ENCODE measurements at places on chromosomes 3 and 15.

DNA sequence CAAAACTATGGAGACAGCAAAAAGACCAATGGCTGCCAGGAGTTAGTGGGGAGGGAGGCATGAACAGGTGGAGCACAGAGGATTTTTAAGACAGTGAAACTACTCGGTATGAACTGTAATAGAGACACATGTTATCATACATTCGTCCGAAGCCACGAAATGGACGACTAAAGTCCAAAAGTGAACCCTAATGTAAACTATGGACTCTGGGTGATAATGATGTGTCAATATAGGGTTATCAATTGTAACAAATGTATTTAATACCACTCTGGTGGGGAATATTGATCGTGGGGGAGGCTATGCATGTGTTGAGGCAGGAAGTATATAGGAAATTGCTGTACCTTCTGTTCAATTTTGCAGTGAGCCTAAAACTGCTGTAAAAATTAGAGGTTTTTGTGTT lies 107.0 kb downstream of the CPN2 start:
- DNase-seq = no peak

DNA sequence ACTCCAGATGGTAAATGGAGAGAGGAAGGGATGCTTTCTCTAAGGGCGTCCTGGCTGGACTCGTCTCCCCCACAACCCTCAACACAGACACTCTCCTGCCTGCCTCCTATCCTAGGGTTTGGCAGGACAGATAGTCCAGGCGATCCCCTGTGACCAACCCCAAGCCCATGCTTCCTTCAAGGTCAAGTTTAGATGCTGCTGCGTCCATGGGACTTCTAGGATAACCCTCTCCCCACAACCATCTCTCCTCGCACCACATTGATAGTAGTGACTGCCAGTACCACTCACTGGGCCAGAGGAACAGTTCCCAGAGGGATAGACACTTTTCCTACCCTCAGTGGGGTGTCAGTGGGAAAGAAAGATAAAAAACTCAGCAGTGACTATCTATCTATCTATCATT lies 166.0 kb downstream of the ABHD5 start:
- DNase-seq = no peak

DNA sequence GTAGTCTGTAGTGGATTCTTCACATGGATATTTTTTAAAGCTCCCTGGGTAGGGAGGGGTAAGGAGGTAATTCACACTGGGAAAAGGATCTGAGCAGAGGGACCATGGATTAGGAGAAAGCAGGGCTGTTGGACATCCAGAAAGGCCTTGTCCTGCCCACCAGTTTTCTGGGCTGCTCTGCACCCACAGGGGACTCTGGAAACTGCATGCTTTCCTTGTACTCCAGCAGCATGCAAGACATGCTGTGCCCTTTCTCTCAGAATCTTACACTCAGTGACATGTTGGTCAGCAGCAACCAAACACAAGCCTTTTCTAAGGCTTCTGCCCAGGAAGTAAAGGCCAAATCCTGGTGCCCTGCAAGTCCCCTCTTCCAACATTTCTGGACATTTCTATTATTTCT lies 2.5 kb upstream of the FBN1 start:
- DNase-seq = no peak

DNA sequence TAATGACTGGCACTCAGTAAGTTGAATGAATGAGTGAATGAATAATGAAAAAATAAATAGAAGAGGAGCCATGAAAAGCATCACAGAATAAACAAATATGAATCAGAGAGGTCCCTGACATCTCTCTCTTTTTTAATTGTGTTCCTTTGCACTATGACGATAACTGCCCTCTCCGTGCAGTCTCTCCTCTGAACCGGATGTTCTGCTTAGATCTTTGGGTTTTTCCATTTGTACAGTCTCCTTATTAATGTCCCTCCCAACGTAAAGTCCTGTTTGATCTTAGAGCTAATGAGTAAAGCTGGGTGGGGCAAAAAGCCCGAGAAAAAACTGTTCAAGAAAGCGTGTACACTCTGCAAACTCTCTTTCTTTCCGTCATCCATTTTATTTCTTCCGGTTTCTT lies 28.3 kb upstream of the BHLHE40 start:
- no peak for DNase-seq

DNA sequence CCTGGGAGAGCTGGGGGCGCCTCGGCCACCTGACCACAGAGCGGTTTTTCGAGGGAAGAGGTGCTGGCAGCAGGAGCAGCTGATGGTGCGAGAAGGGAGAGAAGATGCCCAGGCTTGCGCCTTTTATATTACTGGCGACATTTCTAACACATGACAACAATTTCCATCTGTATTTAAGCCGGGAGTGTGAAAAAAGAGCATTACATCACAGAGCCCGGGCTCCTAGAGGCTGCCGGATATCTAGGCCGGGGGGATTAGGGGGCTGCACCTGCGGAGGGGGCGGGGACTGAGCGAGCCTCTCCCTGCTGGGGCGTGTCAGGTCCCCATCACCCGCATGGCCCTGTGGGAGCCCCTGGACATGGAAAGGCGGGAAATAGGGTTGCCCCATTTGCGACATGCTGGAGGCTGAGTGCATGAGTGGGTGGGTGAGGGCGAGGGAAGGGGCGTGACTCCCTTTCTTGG lies 440.7 kb downstream of the MAGI1 start:
- no peak for DNase-seq

DNA sequence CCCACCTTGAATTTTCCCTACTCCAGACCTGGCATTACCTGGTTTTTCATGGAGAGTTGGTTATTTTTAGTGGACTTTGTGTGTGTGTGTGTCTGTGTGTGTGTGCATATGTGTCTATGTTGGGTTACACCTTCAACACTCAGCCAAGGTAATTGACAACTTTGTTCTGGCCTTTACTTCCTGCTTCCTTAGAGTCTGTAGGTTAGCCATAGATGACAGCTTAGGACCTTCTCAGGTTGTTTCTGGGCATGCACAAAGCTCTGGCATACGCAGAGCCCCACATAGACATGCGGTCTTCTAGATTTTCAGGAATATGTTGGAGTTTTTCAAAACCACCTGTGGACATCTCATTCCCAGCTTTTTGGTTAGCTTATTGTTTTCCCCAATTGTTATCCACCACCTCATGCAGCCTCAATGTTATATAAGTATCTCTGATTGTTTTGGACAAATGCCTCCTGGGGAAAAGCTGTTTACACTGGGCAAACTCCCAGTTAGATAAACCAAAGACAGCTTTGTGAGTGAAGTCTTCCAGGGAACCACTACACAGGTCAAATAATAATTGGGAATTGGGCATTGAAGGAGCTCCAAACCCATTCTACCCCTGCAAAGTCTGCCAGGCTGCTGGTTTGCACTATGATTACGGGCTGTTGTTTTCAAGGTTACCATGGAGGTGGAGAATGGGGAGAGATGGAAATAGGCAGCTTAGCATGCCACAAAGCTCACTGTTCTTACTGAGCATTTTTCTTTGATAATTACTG lies 201.2 kb downstream of the ADAMTSL3 start:
- no peak for DNase-seq

GRCh38 chr3:95424279-95424678 lies 1361.4 kb downstream of the NSUN3 start:
- no peak for DNase-seq

- DNase-seq = no peak
Measured at GRCh38 chr3:11989383-11990038, 14.7 kb upstream of the SYN2 start.

GRCh38 chr3:124496061-124496460 lies 234.2 kb upstream of the UMPS start:
- no peak for DNase-seq

- no peak for DNase-seq
Measured at GRCh38 chr3:173762501-173762900, 365.0 kb downstream of the NLGN1 start.

DNA sequence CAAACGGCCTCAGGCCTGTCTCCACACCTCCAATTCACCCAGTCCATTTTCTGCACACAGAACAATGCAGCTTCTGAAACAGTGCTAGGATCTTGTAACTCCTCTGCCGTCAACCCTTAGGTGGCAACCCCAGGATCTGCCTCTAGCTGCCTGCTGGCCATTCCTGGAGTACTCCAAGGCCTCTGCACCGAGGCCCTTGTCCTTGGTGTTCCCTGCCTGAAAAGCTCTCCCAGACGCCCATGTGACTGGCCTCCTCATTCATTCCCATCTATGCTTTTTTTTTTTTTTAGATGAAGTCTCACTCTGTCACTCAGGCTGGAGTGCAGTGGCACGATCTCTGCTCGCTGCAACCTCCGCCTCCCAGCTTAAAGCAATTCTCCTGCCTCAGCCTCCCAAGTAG lies 18.3 kb downstream of the RAB43 start:
- DNase-seq = no peak

- no peak for DNase-seq
Measured at GRCh38 chr3:44128057-44128775, 113.5 kb upstream of the TOPAZ1 start.

DNA sequence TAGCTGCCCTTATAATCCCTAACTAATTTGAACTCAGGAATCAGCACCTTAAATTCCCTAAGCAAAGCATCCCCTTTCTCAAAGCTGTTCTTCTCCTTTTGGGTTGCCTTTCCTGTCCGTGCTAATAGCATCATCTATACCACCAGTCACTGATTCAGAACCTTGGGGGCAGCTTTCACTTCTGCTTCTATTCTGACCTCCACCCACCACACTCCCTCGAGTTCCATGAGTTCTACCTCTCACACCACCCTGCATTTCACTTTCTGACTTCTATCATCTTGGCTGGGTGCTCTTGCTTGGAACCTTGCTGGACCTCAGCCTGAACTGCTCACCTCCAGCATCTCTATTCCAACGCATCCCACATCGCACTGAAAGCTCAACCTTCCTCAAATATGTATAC lies 55.4 kb upstream of the KCNMB2 start:
- DNase-seq = no peak

DNA sequence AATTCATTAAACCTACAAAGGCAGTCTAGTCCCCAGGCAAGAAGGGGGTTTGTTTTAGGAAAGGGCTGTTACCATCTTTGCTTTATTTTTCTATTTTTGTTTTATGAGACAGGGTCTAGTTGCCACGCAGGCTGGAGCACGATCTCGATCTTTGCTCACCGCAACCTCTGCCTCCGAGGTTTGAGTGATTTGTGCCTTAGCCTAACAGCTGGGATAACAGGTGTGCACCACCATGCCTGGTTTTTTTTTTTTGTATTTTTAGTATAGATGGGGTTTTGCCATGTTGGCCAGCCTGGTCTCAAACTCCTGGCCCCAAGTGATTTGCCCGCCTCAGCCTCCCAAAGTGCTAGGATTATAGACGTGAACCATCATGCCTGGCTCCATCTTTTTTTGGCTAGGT lies 4.9 kb downstream of the HIGD1A start:
- no peak for DNase-seq

GRCh38 chr3:134340362-134340981 lies 33.8 kb downstream of the AMOTL2 start:
- DNase-seq = no peak

DNA sequence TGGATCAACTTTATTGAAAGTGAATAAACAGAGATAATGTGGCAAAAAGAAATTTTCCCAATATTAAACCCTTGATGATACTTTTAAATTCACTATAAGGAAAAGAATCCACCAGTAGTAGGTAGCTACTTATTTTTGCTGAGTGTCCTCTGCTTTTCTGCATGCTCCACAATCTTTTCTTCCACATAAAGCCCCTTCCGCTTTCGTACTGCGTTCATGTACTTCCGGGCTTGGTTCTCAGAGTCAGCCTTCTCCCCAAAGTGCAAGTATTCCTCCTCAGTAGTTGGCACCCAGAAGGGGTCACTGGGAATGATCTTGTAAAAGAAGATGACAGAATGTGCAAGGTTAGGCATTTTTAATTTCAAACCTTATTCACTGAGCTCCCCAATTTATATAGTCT lies 84.4 kb upstream of the MEX3B start:
- no peak for DNase-seq

GRCh38 chr3:114789803-114790202 lies 357.3 kb downstream of the ZBTB20 start:
- no peak for DNase-seq

DNA sequence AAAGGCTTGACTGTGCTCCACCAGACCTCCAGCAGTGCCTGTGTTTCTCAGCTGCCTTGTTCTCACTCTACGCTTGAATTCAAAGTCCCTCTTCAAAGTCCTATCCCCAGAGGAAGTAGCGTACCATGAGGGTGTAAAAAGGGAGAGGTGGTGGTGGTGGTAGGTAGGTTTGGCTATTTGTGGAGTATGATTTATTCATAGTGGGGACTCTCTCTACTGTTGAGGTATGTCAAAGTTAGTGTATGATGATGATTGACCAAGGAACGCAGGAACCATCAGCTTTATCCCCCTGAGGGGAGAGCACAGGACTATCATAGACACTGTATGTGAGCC lies 137.9 kb downstream of the GHSR start:
- no peak for DNase-seq

DNA sequence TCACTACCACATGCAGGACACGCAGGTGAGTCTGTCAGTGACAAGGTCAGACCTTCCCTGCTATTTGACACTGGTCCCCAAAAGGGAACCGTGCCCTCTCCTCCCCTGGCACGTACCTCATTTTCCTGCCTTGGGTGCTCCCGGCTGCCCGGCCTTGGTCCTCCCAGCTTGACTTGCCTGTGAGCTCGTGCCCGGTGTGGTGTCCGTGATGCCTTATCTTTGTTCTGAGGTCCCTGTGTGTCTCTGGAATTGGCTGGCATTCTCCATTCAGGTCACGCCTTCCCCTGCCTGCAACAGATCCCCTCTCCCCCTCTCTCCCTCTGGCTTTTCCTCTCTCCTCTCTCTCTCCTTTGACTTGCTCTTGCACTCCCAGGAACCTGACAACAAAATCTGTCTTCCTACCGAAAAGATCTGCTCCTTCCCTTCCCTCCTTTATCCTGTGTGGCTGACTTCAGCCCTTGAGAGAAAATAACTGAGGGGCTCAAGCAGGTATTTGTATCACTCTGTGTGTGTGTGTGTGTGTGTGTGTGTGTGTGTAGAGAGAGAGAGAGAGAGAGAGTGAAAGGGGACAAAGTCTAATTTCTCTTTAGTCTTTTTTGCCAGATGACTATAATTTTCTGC lies at the start of gene MASP1:
Gene MASP1, minus strand, starts transcription at position 226 of the 621 bp plus-strand sequence. Its CDS starts 105 bp downstream, at position 121.
- no peak for DNase-seq

- no peak for DNase-seq
Measured at GRCh38 chr3:74267588-74268184, 346.8 kb downstream of the CNTN3 start.

DNA sequence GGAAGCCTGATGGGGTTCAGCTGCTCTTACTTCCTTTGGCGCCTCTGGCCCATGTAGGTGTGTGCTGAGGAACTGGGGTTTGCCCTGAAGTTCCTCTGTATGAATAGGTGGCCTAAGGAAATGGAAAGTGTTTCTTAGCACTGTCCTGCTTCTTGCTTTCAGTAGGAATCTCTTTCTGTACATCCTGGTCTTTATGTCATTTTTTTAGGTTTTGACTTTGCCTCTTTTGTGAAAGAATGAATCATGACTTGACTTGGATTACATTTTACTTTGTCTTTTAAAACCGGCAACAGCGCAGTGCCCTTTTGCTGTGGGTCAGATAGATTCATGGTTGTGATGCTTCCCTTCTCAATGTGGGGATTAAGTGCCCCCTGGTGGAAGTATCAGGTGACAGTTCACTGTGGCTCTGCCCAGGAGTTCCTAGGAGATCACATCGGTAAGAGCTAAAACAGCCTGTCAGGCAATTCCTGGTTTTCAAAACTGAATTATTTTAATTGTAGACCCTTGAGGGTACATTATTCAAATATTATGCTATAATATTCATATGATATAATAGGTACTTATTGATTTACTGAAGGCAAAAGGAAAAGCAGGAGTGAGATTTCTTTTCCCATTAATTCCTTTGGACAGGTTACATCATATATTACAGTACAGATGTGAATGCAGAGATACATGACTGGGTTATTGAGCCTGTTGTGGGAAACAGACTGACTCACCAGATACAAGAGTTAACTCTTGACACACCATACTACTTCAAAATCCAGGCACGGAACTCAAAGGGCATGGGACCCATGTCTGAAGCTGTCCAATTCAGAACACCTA lies 95.4 kb downstream of the HCN4 start:
- peak; percentile 0 for DNase-seq

Measured in stimulated activated CD4-positive, alpha-beta T cell treated with anti-CD3 and anti-CD28 coated beads, Interleukin-15, amount 100 ng/mL, for 1 hour (primary cell).